ENCODE measurements at places on chromosomes 3 and 15.

- DNase-seq, result no peak
These were observed 21.4 kb downstream of the CALML4 start for GRCh38 chr15:68183616-68184315.

DNA sequence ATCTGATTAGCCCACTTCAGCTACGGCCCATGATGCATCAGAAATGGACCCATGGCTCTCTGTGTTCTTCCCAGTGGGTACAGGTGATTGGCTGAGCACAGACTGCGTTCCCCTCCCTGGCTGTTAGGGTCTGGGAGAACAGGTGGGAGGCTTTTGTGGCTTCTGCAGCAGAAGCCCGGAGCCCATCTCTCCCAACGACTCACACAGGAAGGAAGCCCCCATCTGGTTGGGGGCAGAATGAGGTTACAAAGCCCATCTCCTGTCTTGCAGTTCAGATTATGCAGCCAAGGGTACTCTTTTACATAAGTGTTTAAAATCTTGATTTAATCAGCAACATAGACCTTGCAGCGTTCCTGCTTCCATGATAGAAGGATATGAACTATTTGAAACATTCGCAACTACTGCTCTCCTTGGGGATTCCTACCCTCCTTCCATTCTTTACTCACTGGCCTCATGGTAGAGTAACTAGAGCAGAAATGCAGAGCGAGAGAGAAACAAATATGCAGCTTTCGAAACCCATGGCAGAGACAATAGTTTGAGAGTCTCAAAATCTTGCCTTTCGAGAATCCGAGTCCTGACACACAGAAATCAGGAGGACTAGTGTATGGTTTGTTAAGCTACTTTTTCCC is 291.3 kb downstream of the TLE3 start:
- no peak for DNase-seq

- DNase-seq, result no peak
These were observed 39.8 kb downstream of the IDH2 start for GRCh38 chr15:90062462-90062932.

GRCh38 chr15:96261575-96262034 is 68.9 kb upstream of the NR2F2 start:
- DNase-seq, result peak; percentile 80

DNA sequence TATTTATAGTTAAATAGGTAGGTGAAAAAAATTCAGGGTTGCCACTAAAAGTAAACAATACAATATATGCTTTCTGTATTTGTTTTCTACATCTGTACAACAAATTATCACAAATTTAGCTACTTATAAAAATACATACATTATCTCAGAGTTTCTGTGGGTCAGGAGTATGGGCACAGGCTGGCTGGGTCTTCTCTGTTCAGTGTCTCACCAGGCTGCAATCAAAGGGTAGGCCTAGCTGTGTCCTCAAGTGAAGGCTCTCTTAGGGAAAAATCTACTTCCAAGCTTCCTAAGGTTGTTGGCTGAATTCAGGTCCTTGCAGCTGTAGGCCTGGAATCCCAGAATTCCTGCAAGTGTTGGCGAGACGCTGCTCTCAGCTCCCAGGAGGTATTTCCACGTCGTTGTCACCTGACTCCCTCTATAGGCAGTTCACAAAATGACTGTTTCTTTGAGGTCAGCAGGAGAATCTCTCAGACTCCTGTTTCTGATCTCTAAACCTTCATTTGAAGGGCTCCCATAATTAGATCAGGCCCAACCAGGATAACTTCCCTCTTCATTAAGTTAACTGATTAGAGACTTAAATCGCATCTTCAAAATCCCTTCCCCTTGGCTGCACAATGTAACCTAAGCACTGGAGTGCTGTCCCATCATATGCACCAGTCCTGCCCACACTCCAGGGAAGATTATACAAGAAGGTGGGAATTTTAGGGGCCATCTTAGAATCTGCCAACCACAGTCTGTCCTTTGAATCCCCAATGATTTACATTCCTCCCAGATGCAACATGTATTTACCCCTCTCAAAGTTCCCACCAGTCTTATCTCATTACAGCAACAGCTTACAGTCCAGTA is 296.6 kb downstream of the SUCLG2 start:
- DNase-seq, result peak; percentile 60

DNA sequence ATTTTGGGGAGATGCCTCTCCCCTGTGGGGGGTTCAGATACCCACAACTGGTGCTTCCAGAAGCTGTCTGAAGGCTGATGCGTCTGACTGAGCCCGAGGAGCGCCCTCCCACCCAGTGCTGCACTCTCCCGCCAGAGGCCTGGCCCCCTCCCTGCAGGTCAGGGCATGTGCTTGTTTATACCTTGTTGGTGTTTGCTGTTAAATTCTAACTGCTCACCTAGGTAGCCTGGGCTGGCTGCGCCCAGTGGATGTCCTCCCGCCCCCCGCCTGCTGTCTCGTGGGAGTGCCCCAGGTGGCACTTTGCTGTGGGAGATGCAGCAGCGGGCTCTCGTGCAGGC is 12.9 kb downstream of the KLF13 start:
- DNase-seq, result no peak

DNA sequence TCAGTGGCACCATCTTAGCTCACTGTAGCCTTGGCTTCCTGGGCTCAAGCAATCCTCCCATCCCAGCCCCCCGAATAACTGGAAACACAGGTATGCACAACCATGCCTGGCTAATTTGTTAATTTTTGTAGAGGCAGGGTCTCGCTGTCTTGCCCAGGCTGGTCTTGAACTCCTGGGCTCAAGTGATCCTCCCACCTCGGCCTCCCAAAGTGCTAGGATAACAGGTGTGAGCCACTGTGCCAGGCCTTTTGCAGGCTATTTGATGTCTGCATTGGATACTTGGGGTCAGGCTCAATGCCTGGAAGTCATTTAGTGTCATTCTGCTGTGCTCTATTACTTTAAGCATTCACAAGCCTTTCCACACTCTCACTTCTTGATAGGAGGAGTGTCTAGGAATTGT is 17.6 kb downstream of the LIMD1 start:
- no peak for DNase-seq
